ENCODE measurements at places on chromosomes 5 and 9.

DNA sequence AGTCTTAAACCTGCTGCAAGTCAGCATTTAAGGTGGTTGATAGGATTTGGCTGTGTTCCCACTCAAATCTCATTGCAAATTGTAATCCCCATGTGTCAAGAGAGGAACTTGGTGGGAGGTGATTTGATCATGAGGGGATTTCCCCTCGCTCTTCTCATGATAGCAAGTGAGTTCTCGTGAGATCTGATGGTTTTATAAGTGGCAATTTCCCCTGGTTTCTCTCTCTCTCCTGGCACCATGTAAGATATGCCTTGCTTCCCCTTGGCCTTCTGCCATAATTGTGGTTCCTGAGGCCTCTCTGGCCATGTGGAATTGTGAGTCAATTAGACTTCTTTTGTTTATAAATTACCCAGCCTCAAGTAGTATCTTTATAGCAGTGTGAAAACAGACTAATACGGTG lies 84.3 kb upstream of the SMC2 start:
- DNase-seq = no peak

GRCh38 chr5:144598451-144599068 lies 427.9 kb downstream of the KCTD16 start:
- DNase-seq = no peak

DNA sequence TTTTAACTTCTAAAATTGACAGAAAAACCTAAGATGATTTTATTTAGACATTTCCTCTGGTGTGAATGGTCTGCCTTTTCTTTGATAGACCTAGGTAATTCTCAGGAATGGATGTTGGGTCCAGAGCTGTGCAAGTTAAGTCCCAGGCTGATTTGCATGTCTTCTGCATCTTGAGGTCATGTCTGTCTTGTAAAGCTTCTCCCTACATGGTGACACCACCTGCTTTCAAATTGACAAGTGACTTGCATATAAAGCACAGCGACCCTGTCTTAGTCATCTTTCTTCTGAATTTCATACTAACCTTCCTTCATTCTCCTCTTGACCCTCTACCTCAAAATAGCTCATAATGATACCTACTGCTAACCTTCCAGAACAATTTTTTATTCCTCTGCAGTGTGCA lies 29.2 kb downstream of the OSTF1 start:
- DNase-seq = no peak

- no peak for DNase-seq
These were observed 14.0 kb downstream of the SLC6A3 start for GRCh38 chr5:1431021-1431811.

DNA sequence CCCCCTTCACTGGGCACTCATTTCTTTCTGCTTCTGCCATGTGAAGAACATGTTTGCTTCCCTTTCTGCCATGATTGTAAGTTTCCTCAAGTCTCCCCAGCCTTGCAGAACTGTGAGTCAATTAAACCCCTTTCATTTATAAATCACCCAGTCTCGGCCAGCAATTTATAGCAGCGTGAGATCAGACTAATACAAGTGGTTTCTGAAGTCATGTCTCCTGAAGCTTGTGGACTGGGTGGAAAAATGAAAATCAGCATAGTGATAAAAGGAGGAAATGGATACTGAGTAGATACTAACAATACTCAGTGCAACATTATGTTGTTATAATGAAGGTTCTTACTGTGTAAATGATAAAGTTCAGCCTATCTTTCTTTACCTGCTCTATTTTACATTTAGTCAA lies 35.1 kb downstream of the NNT start:
- DNase-seq = no peak

Measured in HS-27A (cell line).